Pulmonary artery endothelial cell (primary cell): ENCODE measurements at places on chromosomes 1 and 21. TPM values are rescaled to one million over a fixed set of nuclear protein-coding genes. Genes with fewer than 3 reads are reported as not detected.
A peak's percentile ranks its signal among the peaks of the same experiment; 100 is the strongest.

- DNase-seq: no peak
These were observed 21.9 kb upstream of the EPS8L3 start for GRCh38 chr1:109785446-109786111.

- DNase-seq: peak; percentile 20
These were observed 64.6 kb downstream of the SIK1 start for GRCh38 chr21:43362321-43362791.

DNA sequence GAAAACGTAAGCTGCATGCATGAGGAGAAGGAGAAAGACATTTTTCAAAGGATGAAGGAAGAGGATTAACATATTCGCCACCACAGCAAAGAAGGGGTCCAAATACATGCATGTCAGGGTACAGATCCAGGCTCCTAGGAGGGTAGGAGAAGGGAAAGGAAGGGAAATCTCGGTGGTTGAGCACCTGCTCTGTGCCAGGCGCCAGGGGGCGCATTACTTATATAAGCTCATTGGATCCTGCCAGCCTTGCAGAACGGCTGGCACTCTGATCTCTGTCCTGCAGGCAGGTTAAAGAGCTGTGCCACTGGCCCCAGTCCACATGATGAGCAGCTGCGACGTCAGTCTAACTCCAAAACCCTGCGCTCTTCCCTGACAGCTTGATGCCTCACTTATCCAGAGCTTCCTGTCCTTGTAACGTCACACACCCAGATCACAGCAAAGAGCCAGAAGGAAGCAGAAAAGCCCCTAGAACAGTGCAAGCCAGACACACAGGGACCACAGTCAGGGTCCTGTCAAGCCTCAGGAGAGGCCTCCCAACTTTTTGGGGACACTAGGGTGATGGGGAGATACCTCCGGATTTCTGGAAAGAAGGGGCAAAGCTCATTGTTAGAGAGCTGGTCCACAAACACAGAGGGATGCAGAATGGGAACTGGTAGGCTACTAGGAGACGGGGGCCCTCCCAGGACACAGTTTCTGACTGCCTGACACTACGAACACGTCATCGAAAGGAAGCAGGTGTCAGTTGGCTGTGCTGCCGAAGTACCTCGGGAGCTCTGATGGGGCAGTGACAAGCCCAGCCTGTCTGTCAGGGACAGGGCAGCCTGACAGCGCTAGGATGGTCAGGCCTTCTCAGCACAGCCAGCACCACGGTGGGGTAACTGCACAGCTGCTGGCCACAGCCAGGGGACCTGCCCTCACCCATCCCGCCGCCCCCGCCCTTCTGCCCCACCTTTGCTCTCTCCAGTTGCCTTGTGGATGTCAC, 99.1 kb downstream of the BEND5 start:
- peak; percentile 5 for DNase-seq

DNA sequence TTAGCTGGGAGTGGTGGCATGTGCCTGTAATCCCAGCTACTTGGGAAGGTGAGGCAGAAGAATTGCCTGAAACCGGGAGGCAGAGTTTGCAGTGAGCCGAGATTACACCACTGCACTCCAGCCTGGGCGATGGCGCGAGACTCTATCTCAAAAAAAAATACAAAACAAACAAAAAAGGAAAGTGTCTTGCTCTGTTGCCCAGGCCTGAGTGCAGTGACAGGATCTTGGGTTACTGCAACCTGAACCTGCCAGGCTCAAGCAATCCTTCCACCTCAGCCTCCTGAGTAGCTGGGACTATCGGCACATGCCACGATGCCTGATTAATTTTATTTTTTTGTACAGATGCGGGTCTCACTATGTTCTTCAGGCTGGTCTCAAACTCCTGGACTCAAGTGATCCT, 33.3 kb downstream of the DEGS1 start:
- DNase-seq: no peak

DNA sequence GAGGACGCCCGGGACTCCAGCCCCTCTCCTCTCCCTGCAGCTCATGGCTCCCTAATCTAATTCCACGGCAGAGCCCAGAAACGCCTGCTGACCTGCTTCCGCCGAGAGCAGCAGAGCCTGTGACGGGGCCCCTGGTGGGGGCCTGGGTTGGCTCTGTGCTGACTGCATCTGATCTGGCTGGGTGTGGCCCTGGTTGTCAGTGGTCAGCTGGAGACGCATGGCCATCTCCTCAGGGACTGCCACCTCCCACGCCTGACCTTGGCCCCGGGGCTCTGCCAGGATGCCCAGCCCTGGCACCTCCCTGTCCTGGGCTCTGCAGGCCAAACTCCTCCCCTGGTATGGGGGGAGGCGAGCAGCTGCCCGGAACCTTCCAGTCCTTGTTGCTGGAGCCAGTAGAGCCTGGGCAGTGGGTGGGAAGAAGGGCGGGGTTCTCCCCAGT, 1.1 kb upstream of the PLCH2 start:
- DNase-seq: no peak

Gene RGS7
- 0.21 and 0.40 TPM in 2 replicates for total RNA-seq

DNA sequence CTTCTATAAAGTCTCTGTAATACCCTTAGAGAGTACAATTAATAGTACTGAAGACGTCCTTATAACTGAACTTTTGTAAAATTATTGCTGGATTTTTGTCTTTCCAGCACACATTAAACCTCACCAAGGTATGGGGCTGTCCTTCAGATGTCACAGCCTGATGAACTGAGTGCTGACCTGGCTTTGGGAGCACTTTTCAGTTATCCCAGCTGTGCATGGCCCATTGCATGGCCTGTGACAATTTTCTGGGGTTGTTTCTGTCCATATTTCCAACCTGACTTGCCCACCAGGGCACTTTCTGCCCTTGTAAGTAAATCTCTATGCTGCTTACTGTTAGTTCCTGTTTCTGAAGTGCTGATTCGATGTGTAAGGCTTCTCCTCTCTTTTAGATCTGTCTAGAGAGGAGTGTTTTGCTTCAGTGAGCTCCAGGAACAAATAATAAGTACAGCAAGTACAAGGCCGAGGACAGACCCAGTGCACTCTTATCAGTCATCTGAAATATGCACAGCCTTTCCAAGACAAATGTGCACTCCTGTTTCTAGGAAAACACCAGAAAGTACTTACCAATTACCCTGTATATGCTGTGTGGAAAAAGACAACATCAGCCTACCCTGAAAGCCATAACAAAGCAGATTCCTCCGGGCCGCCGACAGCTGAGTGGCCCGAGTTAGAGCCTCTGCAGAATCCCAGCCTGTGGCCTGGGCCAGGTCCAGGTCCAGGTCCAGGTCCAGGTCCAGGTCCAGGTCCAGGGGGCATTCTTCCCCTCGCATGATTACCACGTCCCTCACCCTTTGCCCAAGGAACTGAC, 121.7 kb downstream of the DHRS3 start:
- DNase-seq: no peak

DNA sequence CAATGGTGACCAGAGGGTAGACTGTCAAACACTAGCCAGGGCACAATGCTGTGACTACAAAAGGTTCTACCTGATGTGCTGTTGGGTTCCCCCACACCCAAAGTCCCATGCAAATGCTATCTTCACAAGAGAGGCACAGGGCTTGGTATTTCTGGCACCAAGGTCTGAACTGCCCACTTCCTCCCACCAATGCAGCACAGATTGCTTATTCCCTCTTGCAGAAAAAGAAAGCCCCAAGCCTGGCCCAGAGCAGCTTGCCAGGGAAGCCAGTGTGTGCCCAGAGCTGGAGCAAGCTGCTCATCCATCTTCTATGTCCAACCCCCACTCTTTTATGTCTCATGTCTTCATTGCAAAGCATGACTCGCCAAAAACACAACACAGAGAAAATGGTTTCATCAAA, 149.4 kb upstream of the CAMK1G start:
- no peak for DNase-seq

- DNase-seq: no peak
These were observed 570 bp downstream of the KCND3 start for GRCh38 chr1:111988743-111989453.

DNA sequence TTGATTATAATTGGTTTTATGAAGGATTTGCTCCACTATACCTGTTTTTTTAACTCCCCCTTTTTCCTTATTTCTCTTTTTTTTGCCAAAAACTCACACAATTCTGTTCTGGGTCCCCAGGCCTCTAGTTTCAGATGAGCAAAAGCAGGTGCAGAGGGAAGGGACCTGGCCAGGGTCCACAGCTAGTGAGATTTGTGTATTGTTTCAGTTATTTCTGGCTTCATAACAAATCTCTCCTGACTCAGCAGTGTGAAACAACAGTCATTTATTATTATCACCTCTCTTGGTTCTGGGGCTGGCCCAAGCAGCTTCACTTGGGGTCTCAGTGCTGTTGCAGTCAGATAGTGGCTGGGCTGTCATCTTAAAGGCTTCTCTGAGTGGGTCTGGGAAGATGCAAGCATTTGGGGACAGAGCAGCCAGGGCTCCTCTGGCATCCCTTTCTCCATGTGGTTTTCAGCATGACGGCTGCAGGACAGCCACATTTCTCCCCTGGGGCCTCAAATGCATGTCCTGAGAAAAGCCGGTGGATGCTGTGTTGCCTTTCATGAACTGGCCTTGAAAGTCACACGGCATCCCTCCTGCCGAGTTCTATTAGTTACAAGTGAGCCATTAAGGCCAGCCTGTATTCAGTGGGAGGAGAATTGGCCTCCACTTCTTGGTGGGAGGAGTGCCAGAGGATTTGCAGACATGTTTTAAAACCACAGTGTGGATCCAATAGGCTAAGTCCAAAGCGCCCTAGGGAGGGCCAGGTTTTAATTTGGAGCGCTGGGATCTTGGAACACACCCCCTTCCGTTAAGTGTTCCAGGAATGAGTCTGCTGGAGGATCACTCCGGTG, 137.1 kb downstream of the CAMTA1 start:
- DNase-seq: no peak

- DNase-seq: no peak
These were observed 141.8 kb downstream of the HIVEP3 start for GRCh38 chr1:41776891-41777441.

Gene S100A2
- total RNA-seq: 1.6 and 2.2 TPM in 2 replicates

GRCh38 chr1:161768986-161769672, 3.0 kb downstream of the ATF6 start:
- no peak for DNase-seq

Gene RERE
- total RNA-seq: 38.1 and 60.7 TPM in 2 replicates

DNA sequence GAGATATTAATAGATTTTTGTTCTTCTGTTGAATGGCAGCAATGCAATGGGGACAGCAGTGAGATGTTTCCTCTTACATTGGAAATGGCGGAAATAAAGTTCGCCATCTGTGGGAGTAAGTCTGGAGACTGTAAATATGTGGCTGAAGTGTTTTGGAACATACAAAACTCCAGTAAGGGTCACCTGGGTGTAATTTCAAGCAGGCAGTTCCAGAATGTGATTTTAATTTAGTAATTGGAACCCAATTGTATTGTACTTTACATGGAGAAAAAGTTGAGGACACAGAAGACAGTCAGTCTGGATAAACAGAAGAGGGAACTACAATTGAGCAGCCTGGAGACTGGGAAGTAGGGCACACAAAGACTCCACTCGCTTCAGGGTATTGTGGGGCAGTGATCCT, 108.6 kb downstream of the NTMT2 start:
- DNase-seq: no peak

Gene CRP
- total RNA-seq: 0.07 TPM in 1 of 2 replicates, not detected in the other
